Neural progenitor cell (in vitro differentiated cells): ENCODE measurements at places on chromosomes 7 and 10.

GRCh38 chr10:124092250-124092859, 1.0 kb downstream of the CHST15 start:
- peak; percentile 87 for DNase-seq

- peak; percentile 54 for DNase-seq
These were observed 13.1 kb downstream of the CNPY1 start for GRCh38 chr7:155533120-155533826.

GRCh38 chr7:47684728-47685127, 102.8 kb upstream of the TNS3 start:
- no peak for DNase-seq

GRCh38 chr10:103500481-103500880, 7.0 kb downstream of the NEURL1 start:
- no peak for DNase-seq

- DNase-seq: peak; percentile 52
These were observed 164.1 kb upstream of the CDCA7L start for GRCh38 chr7:22109761-22110160.

DNA sequence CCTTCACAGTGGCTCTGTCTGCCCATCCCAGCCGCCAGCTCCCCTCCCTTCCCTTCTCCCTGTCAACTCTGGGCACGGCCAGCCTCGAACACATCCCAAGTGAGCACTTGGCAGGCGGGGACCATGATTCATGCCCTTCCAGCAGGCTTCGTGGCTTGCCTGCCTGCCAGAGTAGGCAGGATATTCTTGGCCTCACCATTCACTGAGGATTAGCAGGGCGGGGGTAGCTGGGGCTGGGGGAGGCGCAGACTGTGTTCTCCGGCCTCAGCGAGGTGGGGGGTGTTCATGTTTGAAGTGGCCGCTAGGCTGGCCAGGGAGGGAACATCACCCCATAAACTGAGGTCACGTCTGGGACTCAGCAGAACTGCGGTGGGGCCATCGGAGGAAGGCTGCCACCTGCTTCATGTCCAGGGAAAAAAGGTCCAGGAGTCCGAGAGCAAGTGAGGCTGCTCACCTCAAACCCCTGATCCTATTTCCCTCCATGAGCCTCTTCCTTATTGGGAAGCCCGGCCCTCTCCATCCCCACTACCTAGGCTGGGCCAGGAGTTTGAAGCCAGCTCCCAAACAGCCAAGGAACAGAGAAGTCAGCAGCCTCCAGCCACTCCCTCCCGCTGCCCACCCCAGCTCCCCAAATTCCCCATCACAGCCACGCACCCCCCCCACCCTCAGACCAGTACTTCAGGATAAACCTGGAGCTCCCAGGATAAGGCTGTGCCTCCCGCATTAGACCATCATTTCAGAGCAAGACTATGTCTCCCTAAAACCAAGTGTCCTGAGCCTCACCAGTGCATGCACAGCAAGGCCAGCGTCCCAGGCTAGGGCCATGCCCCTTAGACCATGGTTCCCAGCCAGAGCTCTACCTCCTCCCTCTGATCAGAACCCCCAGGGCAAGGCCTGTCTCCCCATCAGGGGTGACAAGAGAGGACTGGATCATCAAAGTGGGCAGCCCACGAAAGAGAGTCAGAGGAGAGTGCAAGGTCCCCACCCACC, 42.8 kb upstream of the RABGEF1 start:
- DNase-seq: peak; percentile 33
